ENCODE measurements at places on chromosomes 7 and 10.

- DNase-seq, result no peak
These were observed 88.2 kb upstream of the SEMA3C start for GRCh38 chr7:81007051-81007450.

DNA sequence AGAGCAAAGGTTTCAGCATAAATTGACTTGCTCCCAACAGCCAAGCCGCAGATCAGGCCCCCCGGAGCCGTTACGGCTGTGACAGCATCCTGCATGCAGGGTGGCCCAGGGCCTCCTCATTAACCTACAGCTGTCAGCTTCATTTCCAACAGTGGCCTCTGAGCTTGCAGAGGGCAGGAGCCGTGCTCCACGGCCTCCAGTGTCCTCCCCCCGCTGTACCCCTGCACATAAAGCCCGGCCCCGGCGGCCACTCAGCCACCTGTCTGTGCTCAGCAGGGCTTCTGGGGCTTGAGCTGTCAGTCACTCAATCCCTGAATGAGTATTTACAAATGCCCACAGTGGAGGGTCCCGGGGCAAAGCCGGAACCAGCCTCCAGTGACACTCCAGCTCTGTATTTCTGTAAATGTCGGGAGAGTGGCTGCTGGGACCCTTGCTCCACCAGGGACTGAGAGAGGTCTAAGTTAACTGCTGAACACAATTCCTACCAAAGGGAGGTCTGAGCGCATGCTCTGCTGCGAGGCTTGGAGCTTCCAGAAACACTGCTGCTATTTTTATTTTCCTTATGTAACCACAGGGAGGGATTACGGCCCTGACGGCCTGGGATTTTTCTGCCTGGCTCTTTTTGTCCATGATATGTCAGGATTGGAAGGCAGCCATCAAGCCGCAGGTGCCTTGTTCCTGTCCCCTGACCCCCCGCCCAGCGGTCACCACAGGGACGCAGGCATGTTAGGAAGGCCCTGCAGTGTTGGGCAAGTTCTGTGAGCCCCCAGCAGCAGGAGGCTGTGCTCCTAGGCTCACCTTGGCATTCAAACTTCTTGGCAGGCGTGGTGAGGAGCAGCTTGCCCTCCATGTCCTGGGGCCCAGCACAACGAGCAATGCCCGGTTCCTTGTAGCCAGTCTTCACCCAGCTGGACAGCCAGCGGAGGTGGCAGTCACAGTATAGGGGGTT lies 165.0 kb downstream of the SLIT1 start:
- DNase-seq, result no peak

GRCh38 chr7:47535704-47536628 lies 45.9 kb downstream of the TNS3 start:
- peak; percentile 54 for DNase-seq

- DNase-seq, result no peak
These were observed 143.2 kb downstream of the TCERG1L start for GRCh38 chr10:131168238-131168875.

DNA sequence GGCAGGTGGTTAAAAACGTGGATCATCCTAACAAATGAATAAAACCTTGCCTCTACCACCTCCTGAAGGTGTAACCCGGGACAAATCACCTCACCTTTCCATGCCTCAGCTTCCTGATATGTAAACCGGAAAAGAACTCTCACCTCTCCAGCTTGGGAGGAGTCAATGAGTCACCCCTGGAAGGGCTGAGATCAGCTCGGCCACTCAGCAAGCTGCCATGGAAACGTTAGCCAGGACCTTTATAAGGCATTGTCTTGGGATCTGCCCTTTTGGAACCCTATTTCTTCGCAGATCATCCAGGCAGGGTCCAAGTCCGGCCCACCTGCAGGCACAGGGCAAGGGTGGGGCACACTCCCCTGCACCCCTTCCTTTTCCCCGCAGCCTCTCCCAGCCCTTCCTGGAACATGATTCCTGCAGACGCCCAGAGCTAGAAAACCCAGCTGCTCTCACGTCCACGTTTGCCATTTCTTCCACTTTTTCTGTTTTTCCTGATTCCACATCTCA lies 81.6 kb upstream of the PFKP start:
- DNase-seq, result peak; percentile 52

GRCh38 chr10:4457597-4457996 lies 368.4 kb upstream of the AKR1E2 start:
- DNase-seq, result no peak

DNA sequence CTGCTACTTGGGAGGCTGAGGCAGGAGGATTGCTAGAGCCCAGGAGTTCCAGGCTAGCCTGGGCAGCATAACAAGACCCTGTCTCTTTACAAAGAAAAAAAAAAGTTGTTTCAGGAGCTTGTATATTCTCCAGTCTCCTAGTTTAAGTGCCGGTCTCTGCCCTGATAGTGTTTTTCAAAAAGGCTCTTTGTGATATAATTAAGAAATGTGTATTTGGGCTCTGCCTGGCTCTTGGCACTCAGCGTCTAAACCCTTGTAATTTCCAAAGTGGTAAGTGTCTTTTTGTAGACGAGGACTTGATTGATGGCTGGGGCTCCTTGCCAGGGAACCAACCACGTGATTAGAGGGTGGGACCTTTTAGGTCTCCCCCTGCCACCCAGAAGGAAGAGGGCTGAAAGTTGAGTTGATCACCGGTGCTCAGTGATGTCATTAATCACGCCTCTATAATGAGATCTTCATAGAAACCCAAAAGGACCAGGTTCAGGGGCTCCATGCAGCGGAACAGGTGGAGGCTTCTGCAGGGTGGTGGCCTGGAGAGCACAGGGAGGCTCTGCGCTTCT lies 4.4 kb downstream of the EIF3B start:
- DNase-seq, result no peak

- DNase-seq, result no peak
These were observed 112.8 kb upstream of the SFMBT2 start for GRCh38 chr10:7523656-7524055.

- DNase-seq, result no peak
These were observed 13.0 kb downstream of the DOCK1 start for GRCh38 chr10:126917975-126918908.

DNA sequence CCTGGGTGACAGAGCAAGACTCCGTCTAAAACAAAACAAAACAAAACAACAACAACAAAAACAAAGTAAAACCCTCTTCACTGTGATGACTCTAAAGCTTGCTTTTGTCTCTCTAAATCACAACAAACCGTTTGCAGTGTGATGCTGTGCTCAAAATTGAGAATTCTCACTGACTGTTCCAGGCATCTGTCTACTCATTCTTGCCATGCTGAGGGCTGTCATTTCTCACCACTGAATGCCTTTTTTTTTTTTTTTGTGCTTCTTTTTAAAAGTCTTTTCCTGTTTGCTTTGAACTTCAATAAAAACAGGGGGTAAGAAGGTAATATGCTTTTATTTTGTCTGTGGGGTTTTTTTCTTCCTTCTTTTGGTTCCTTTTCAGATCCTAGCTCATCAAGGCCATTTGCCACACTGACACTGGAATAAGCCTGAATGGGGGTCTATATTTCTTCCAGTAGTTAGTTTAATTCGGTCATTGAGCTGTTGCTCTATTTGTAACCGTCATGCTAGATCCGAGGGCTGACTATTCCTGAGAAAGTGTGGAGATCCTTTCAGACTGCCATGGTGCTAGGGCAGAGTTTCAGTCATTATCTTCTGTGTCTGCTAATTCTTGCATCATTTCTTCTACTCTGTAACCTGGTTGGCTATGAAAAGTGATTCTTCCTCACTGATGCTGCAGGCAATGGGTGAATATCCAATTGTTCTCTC lies 10.6 kb downstream of the FAS start:
- no peak for DNase-seq

- no peak for DNase-seq
These were observed 233.5 kb upstream of the HDAC9 start for GRCh38 chr7:18262058-18262457.

DNA sequence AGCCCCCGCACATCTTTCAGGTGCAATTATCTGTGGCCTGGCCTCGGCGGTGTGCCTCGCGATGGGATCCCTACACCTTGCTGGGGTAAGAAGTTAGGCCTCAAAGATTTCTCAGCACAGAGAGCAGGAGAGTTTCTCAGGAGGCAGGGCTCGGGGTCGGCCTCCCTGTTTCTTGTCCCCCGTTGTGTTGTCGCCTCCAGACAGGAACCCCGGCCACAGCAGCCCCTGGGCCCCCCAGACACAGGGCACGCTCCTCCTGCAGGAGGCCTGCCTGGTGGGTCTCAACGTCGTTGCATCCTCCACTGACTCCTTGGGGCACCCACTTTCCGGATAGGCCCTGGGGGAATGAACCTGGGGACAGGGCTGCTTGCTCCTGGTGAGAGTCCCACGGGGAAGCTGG lies 229.1 kb upstream of the SHH start:
- DNase-seq, result no peak

- DNase-seq, result no peak
These were observed 87.0 kb downstream of the RAPGEF5 start for GRCh38 chr7:22269963-22270362.

GRCh38 chr10:68333440-68334431 lies 1.0 kb upstream of the PBLD start:
- peak; percentile 9 for DNase-seq

GRCh38 chr7:142025896-142026295 lies 30.2 kb downstream of the MGAM start:
- no peak for DNase-seq

GRCh38 chr10:14748441-14748840 lies 26.3 kb downstream of the FAM107B start:
- no peak for DNase-seq

DNA sequence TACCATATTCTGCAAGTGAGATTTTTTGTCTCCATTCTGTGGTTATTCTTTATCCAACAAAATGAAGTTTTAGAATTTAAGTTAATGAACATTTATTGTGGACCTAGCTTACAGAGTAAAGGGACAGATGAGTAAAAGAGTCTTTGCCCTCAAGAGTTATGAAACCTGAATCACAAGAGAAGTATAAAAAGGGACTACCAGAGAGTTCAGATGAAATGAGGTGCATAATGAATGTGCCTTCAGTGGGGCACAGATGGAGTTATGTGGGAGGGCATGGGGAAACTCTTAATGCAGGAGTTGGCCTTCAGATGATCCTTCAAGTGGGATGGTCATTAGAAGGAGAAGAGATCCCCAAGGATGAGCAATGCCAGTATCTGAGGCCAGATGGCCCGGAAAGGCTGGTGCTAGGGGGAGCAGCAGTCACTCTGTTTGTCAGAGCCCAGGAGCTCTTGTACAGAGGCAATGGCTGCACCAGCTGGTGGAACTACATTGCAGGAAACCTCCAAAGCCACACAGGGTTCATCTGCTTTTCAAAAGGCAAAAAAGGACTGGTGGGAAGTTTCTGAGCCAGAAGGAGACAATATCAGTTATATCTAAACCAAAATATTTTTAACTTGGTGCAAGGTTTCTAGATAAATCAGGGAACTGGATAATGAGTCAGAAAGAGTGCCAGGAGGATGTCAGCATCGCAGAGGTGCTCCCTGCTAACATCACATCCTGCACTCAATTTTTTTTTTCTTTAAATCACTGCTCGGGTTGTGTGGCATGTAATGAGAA lies 162.0 kb downstream of the KLF6 start:
- peak; percentile 88 for DNase-seq

DNA sequence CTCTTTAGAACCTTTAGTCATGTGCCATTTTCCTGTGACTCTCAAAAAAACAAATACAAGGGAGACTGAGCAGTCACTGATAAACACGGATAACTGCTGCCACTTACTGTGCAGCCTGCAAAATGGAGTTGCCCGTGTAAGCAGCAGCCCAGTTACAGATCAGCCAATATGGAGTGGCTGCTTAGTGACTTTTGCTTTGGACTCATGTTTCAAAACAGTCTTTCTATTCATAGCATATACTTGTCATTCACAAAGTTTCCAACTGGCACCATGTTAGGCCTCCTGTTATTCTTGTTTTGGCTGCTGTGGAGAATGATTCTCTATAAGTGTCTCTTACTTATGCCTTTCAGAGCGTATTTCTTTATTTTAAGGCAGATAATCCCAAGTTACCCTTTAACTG lies 3.0 kb downstream of the FAM204A start:
- DNase-seq, result no peak

DNA sequence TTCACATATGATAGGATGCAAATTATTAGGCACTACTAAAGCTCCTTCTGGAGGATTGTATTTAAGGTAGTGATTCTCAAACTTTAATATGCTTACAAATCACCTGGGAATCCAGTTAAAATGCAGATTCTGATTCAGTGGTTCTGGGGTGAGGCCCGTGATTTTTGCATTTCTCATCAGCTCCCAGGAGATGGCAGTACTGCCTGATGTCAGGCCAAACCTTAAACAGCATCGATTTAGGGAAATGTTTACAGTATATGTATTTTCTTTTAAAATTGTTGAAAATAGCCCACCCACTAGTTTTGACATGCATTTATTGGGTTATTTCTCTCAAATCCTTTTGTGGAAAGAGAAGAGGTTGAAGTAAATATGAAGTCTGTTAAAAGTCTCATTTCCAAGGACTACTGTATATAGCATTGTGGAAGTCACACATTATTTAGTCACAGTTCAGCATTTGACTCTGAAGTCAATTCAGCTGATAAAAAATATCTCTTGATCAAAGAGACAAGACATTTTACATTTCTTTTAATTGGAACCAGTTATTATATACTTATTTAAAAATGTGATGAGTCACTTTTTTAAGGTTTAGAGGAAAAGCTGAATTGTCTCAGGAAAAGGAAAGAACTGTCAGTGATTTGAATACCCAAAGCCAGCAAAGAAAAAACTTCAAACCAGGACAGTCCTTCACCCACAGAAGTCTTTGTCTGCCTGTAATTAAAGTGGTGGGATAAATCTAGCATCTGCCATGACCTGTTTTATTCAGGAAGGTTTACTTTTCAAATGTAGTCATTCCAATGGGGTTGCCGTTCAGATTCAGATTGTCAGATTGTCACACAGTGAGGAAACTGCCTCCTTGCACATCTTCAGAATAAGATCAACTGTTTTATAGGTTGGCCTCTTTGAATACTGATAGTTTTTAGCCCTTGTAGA lies 21.1 kb upstream of the HBP1 start:
- DNase-seq, result peak; percentile 50

- DNase-seq, result no peak
These were observed 274.5 kb upstream of the MGMT start for GRCh38 chr10:129192344-129193128.

DNA sequence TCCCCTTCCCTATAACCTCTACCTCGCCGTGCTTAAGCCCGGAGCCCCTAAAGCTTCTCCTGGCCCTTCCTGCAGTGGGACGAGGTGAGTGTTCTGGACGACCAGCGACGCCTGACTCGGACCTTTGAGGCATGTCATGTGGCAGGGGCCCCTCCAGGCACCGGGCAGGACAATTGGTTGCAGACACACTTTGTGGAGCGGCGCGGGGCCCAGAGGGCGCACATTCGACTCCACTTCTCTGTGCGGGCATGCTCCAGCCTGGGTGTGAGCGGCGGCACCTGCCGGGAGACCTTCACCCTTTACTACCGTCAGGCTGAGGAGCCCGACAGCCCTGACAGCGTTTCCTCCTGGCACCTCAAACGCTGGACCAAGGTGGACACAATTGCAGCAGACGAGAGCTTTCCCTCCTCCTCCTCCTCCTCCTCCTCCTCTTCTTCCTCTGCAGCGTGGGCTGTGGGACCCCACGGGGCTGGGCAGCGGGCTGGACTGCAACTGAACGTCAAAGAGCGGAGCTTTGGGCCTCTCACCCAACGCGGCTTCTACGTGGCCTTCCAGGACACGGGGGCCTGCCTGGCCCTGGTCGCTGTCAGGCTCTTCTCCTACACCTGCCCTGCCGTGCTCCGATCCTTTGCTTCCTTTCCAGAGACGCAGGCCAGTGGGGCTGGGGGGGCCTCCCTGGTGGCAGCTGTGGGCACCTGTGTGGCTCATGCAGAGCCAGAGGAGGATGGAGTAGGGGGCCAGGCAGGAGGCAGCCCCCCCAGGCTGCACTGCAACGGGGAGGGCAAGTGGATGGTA lies 9.2 kb downstream of the EPHB6 start:
- no peak for DNase-seq

Data from EH (cell line).